ENCODE measurements at places on chromosomes 2 and 18.
A peak's percentile ranks its signal among the peaks of the same experiment; 100 is the strongest.

- no peak for DNase-seq
Measured at GRCh38 chr2:205456682-205457081, 225.6 kb upstream of the NRP2 start.

DNA sequence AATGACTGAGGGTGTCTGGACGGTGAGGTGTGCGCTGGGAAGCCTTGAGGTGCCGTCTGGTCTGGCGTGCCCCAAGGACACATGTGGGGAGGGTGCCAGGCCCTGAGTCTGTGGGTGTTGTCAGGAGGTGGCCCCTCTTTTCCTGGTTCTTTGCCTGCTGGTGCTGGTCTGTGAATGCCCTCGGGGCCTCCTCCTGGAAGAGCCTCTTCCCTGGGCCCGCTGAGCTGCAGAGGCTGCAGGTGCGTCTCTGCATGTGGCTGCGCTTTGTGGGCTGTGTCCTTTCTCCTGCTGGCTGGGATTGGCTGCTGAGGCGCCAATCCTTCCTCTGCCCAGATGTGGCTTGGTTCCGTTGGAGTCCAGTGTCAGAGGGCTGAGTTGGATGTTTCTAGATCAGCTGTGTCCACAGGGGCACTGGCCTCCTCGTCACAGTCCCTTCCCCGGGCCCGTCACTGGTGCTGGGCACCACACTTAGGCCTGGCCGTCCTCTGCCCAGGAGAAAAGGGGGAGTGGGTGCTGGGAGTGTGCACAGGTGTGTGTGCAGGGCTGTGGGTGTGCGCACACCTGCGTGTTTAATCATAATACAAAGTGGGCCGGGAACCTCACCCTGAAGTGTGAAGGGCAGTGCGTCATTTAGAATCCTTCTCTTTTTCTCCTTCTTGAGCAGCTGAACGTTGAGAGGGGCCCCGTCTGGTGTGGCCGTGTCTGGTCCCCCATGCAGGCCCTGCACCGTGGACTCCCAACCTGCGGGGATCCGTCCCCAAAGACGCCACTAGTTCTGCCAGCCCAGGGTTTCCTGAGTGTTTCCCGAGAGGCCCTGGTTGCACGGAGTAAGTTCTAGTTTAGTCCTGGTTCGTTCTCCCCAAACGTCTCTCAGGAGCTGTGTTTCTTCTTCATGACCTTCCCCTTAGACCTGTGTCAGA, 35.5 kb downstream of the RTP5 start:
- DNase-seq: no peak

DNA sequence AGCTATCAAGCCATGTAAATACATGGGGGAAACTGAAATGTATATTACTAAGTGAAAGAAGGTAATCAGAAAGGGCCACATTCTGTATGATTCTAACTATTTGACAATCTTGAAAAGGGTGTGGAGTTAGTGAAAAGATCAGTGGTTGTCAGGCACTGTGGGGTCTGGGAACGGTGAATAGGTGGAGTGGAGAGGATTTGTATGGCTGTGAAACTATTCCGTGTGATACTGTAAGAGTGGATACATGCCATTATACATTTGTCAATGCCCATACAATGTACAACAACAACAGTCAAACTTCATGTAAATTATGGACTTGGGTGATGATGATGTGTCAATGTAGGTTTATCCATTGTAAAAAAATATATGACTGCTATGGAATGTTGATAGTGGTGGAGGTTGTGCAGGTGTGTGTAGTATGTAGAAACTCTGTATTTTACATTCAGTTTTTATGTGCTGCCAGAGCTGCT, 1116.2 kb downstream of the SUCLG1 start:
- DNase-seq: no peak

- peak; percentile 17 for DNase-seq
Measured at GRCh38 chr18:9902832-9903231, 11.0 kb upstream of the VAPA start.

GRCh38 chr2:166900700-166901099, 12.4 kb downstream of the XIRP2 start:
- DNase-seq: peak; percentile 33

DNA sequence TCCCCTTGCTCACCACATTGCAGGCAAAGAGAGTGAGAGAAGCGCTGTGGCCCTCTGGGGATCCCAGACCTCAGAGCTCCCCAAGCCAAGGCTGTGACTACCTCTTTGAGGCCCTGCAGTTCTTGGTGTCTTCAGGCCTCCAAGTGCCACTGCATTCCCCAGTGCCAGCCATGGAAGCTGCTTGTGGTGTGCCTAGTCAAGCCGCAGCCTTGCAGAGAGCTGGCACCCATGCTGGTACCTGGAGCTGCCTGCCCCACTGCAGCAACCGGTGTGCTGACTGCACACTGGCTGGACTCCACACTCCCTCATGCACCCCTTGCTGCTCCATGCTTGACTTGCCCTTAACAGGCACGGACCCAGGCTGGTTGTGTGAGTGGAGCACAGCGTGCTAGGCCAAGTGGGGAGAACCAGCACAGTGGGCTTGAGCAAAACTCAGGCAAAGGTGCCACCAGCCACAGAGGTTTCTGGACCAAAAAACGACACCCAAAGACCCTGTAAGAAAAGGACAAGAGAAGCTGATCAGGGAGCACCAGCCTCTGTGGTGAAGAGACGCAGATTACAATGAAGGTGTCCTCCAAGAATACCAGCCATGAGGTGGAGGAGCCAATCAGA, 113.5 kb upstream of the TMEM18 start:
- DNase-seq: no peak

GRCh38 chr18:500632-501405, at the start of gene COLEC12:
TSS of gene COLEC12 (minus strand) at chr18:500701. CDS start at chr18:500514, 187 bp downstream.
- no peak for DNase-seq
